Stimulated activated CD4-positive, alpha-beta T cell treated with anti-CD3 and anti-CD28 coated beads, Interleukin-15, amount 100 ng/mL, for 1 hour (primary cell): ENCODE measurements at places on chromosomes 6 and 20.

DNA sequence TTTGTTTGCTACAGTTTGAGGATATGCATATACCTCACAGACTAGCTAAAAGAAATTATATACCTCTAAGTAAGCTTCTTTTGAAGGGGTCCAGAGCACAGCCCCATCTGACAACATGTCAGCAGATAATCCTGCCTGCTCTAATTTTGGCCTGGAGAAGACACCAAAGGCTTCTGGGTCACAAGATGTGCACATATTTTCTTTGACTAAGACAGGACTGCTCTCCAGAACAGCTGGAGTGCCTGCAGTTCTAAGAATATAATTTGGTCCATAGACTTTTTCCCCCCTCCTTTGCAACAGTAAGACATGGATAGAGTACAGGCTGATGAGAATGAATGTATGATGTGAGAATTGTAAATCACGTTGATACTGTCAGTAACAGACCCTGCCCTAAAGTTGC lies 107.9 kb upstream of the KCNK16 start:
- no peak for DNase-seq

DNA sequence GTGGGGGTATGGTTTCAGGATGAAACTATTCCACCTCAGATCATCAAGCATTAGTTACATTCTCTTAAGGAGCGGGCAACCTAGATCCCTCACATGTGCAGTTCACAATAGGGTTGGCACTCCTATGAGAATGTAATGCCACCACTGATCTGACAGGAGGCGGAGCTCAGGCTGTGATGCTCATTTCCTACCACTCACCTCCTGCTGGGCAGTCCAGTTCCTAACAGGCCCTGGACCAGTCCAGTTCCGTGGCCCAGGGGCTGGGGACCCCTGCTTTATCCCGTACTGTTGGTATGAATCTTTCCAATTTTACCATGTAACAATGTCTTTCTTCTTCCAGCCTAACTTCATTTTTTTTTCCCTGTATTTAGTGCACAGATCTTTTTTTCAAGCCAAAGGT lies 94.9 kb downstream of the OGFRL1 start:
- no peak for DNase-seq

DNA sequence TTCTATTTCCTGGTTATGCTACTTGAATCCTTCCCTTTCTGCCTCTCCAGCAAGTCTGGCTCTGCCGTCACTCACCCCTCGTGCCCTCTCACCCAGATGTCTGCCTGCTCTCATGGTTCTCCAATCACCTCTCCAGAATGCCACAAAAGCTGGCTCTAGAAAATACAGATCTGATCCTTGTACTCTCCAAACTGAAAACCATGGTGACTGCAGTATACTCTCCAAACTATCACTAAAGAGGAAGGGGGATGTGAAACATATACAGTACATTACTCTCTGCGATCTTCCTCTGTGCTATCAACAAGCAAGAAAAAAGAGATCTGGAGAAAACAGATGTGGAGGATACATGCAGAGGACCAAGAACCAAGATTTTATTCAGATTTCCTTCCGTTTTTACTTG lies 91.1 kb downstream of the ATXN1 start:
- DNase-seq: no peak

DNA sequence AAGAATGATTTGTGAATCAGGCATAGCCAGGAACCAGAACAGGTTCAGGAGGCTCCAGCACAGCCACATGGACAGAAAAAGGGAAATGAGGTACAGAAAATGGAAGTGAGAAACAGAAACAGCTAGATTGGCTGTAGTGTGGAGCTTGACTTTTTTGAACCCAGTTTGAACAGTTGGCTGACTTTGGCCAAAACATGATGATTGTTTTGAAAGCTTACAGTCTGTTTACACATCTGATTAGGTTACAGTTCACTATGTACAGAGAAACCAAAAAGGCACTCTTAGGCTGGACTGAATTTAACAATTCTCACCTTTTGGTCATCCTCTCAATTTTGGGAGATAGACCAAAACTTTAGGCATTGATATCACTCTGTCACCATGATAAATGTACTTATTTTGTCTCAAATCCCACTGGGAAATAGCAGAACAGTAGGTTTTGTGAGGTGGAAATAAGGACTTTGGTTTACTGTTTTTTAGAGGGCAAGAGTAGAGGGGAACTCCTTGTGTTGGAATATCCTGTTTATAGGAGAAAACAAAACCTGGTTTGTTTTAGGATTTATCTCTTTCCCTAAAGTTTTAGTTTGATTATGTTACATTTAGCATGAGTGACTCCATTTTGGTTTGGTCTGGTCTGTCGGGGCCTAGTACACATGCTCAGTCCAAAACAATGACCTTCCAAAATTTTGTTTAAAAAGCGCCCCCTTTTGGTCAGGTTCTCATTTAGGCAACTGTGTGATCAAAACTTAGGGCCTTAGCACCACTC lies 123.1 kb downstream of the OLIG3 start:
- no peak for DNase-seq
